Brain microvascular endothelial cell (primary cell): ENCODE measurements at places on chromosomes 12 and 14.

DNA sequence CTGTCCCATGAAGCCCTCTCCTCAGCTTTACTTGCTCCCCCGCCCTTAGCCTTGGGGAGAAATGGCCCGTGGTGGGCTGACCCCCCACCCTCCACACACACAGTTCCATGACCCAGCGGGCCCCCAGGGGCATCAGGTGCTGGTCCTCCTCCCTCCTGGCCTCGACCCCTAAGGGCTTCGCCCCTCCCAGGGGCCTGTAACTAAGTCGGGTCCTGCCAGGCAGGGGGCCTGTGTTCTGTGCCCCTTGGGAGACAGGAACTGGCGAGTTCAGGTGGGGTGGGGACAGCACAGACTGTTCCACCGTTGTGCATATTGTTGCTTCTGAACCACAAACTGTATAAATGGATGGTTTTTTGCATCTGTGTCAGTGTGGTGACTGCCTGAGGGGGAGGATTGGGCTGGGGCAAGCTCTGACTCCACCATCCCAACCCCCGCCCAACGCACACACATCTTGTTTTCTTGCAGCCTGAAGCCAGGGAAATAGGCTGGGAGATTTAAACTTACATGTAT lies 8.8 kb downstream of the TAMALIN start:
- DNase-seq: no peak

DNA sequence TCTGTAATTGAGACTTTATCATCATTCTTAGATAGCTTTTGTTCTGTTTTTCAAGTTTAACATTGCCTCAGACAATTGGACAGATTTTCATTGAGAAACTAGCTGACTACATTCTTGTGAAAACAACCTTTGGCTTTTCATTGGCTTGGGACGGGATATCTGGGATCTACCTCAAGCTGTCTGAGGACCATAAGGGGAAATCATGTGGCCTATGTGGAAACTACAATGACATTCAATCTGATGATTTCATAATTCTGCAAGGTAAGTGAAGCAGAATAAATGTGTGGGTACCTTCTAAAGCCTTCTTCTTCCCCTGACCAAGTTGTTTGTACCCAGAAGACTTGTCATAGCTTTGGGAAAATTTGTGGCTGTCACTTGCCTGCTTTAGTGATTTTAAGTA lies 133.5 kb downstream of the OTOGL start:
- DNase-seq: no peak

DNA sequence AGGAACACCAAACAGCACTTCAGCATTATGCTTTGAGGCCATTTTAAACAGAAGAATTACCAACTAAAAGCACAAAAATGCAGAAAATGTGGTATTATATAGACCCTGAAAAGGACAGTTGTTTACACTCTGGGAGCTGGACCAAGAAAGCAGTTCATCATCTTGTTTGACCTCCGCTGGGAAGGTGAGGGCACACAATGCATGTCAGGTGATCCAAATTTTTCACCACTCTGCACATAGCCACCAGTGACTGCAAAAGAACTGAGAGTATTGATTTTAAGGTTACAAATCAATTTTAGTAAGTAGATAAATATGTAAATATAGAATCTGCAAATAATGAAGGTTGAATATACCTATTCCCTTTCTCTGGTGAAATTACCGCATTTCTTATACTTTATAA lies 119.6 kb downstream of the SLC16A7 start:
- DNase-seq: no peak

DNA sequence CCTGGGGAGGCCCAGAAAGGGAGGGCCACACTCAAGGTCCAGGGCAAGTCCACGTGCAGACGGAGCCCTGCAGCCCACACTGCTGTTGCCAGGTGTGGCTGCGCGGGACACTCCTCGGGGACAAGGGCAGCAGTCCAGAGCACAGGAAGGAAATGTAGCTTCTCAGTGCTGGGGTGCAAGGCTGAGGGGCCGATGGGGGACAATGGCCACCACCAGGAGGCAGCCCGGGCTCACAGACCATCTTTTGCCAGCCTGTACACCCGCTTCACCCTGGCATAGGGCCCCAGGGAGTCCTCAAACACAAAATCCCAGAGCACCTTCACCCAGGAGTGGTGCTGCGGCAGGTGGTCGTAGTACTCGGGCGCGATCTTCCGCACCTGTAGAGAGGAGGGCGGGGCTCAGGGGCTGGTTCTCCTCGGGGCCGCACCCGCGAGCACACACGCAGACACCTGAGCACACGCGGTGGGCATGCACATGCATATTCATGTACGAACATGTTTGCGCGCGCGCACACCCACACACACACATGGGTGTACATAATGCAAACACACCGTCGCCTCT lies 12.8 kb downstream of the DEGS2 start:
- no peak for DNase-seq

GRCh38 chr14:22721213-22721612 lies 45.3 kb upstream of the OXA1L start:
- DNase-seq: no peak

- no peak for DNase-seq
Measured at GRCh38 chr14:96938946-96939345, 141.8 kb downstream of the VRK1 start.

DNA sequence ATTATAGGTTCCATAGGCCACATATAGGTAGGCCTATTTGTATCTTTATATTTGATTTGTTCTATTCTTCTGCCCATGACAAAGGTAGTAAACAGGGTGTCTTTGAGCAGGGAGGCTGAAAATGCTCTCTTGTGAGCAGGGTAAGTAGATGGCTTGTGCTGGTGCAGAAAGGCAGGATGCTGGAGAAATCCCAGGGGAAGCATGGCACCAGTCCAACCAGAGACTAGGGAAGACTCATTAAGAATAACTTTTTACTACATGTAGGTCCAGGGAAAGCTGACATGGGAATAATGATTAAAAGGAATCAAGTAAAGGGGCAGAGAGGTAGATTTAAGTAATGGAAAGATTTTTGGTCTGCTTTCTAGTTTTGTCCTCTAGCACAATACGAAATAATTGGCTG lies 245.0 kb downstream of the RGS6 start:
- no peak for DNase-seq

DNA sequence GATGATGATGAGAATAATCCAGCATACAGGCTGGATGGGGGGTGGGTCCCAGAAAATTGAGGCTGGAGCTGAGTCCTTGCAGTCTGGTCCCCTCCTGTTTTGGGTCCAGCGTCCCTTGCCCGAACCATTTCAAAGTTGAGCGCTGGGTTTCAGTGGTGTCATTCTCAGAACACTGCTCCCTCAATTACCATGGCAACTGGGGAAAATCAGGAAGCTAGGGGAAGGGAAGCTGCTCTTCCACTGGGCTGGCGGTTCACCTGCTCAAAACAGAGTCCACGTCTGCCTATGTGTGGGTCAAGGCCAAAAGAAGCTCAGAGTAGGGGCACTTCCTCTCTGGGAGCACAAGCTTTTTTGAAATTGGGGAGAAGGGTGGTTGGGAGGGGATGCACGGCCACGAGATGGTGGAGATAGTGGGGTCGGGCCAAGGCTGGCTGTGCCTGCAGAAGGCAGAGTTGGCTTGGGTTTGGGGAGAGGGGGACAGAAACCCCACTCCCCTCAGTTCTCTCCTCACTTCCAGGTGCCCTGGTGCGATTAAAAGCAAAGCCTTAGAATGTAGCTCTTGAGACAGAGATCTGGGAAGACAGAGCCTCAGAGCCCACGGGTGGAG lies 1.7 kb upstream of the NOS1 start:
- no peak for DNase-seq

- DNase-seq: peak; percentile 16
Measured at GRCh38 chr12:114952573-114953271, 268.7 kb upstream of the TBX3 start.

- no peak for DNase-seq
Measured at GRCh38 chr14:100214770-100215083, 24.2 kb upstream of the YY1 start.

- no peak for DNase-seq
Measured at GRCh38 chr14:68807148-68807600, 14.3 kb upstream of the ZFP36L1 start.

DNA sequence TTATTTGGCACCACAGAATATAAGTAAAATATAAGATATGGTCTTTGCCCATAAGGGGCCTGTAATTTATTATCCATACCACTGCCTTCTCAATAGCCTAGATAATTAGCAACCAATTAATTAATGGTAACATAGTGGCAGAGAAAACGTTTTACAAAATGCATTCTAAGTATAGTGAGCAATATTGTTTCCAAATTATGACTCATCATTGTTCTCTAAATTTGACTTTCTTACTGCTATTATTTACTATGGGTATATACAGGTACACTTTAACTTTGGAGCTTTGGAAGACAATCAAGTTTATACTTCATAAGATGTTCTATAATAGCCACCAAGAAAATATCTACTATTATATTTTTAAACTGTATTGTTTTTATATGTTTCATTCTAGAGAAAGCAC lies 26.7 kb downstream of the DCP1B start:
- DNase-seq: no peak

- no peak for DNase-seq
Measured at GRCh38 chr12:24177889-24178288, 228.4 kb upstream of the SOX5 start.

- no peak for DNase-seq
Measured at GRCh38 chr14:34172550-34173368, 221.9 kb upstream of the EGLN3 start.

- DNase-seq: no peak
Measured at GRCh38 chr14:93683226-93683625, 105.1 kb downstream of the PRIMA1 start.

DNA sequence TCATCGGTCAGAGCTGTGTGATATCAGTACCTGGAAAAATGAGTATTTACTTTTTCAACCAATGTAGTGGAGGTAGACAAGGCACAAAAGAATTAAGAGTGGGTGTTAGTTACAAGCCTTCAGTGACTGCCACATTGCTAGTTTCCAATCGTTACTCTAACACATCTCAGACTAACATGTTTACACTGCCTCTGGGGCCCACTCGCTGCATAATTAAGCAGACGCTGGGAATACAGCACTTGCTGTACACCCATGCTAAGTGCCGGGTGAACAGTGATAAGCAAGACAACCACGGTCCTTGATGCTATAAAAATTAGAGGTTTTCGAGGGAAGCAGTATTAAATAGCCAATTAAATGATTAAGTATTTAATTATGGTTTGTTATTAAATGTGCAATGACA lies 1147.6 kb downstream of the AACS start:
- no peak for DNase-seq

DNA sequence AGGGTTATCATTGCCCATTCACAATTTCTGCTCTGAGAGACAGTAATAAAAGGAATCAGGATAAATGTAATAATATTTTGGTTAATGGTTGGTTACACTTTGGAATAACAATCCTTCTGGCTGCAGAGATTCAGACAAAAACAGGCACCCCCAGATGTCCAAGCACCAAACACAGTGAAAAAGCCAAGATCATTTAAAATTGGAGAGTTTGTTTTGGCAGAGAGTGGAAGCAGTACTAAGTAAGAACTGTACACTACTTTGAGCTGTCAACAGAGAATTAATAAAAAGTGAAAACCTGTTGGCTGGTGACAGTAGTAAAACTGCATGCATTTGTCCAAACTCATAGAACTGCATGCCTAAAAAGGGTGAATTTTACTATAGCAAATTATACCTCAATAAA lies 15.6 kb upstream of the IL22 start:
- DNase-seq: no peak

- peak; percentile 77 for DNase-seq
Measured at GRCh38 chr12:108730365-108731104, 783 bp downstream of the CORO1C start.

GRCh38 chr12:64672925-64673409 lies 62.7 kb downstream of the RASSF3 start:
- DNase-seq: no peak

GRCh38 chr14:57699947-57700346 lies 165.9 kb downstream of the SLC35F4 start:
- DNase-seq: no peak

GRCh38 chr14:64520699-64521098 lies 16.1 kb downstream of the ZBTB1 start:
- DNase-seq: no peak

DNA sequence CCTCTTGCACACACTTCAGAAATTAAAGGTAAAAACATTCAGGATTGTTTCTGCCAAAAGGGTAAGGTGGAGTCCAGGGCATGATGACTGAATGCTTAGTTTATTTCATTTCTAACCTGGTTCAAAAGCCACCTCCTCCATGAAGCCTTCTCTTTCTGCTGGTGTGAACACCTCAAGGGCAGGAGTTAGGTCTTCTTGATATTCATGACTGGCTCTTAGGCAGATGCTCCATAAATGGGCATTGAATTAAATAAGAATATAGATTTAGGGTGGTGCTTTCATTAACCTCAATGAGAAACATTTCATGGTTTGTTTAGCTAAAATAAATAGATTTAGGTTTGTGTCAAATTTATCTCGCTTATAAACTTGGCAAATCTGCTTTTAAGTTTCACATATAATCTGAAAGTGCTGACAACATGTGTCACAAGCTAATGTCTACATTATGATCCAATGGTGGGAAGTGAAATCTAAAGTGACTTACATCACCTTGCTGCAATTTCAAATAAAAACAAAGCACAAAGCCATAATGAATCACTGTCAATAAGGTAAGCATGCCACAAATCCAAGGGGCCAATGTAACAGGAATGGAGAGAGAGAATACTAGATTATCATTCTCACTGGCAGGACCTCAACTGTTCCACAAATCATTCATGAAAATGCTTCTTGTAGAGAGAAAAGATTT lies 72.7 kb upstream of the GRIP1 start:
- no peak for DNase-seq

- no peak for DNase-seq
Measured at GRCh38 chr12:131873293-131873692, 21.1 kb upstream of the ULK1 start.

DNA sequence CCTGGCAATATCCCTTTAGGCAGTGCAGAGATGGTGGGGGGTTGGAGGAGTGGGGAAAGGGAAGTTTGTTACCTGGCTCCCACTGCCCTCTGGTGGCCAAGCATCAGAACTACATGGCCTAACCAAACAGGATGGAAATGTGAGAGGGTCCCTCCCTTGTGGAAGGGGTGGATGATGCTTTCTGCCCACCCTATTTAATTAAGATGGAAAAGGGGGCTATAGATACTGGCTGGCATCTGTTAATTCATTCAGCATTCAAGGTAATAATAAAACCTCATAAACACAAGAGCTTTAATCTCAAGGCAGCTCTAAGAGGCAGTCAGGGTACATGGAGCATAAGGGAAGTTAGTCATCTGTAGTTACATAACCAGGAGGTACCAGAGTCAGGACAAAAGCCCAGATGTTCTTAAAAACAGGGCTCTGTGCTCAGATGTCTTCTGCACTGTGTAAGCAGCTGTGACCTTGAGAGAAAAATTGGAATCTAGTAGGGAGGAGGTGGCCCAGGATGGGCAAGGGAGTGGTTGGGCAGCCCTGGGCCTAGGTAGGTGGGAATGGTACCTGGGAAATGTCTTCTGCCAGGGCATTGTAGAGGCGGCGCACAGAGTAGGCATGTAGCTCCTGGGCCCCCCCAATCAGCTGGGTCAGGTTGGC lies 4.6 kb downstream of the AP1G2 start:
- peak; percentile 38 for DNase-seq
